ENCODE measurements at places on chromosomes 5 and 9.

GRCh38 chr5:143244990-143245389 lies 158.5 kb downstream of the NR3C1 start:
- no peak for DNase-seq

- DNase-seq, result no peak
These were observed 497.0 kb downstream of the RAB3C start for GRCh38 chr5:59079622-59080620.

- DNase-seq, result no peak
These were observed 74.8 kb downstream of the CETN3 start for GRCh38 chr5:90334741-90335140.

DNA sequence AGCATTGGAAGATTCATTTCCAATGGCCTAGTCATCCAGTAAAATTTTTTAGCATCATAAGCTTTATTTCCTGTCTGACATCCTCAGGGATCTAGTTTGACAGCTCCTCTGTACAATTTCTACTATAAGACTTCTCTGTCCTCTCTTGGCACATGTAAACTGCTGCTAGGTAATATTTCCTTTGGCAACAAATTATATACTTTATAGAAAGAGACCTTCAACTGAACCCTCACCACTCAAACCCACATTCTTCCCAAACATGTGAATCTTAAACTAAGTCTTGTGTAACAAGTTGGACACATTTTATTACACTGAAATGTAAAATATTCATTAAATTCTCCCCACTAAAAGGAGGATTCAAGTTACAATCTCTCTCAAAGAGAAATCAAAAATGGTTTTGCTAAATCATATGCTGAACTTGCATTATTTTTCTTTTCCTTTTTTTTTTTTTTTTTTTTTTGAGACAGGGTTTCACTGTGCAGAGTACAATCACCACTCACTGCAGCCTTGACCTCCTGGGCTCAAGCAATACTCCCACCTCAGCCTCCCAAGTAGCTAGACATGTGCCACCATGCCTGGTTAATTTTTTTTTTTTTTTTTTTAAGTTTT lies 36.9 kb downstream of the SCAI start:
- no peak for DNase-seq

GRCh38 chr5:138778234-138778633 lies 25.0 kb downstream of the CTNNA1 start:
- DNase-seq, result no peak

GRCh38 chr5:138942861-138943260 lies 67.7 kb upstream of the LRRTM2 start:
- DNase-seq, result no peak

GRCh38 chr5:94847019-94847418 lies 228.6 kb downstream of the SLF1 start:
- DNase-seq, result no peak

GRCh38 chr9:76433836-76434235 lies 25.1 kb upstream of the GCNT1 start:
- no peak for DNase-seq

GRCh38 chr9:133942206-133942975 lies 49.7 kb downstream of the VAV2 start:
- DNase-seq, result no peak

DNA sequence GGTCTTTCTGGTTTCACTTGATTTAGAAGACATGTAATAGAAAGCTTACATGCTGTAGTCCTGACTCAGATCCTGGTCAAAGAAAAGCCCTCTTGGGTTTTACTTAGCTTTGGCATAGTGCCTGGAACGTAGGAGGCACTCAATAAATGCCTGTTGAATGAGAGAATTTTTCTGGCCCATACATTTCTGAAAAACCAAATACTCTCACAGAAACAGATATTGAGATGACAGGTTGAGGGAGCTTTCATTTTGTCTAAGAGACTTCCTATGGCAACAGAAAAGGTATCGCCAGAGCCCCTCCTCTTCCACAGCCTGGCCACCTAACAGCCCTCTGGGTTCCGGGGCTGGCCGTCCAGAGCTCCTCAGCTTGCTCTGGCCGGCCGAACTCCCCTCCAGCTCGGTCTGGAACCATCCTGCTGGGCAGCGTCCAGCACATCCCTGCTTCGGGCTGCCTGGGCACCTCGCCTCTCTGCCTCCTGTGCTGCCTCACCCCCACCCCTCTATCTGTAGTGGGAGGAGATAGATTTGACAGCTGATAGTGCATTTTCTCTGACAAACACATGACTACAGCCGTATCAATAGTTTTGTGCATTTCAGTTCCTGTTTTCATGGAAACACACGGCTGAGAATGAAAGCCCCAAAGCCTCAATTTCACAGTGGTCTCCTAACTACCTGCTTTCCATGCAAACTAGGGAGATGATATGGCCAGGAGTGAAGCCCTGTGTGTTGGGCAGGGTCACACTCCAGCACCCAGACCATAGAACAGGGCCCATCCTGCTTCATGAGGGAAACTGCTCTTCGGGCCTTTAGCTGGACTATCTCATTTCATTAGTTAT lies 1.1 kb downstream of the IL4 start:
- DNase-seq, result no peak

GRCh38 chr9:124869986-124870560 lies 8.1 kb downstream of the ARPC5L start:
- DNase-seq, result no peak

DNA sequence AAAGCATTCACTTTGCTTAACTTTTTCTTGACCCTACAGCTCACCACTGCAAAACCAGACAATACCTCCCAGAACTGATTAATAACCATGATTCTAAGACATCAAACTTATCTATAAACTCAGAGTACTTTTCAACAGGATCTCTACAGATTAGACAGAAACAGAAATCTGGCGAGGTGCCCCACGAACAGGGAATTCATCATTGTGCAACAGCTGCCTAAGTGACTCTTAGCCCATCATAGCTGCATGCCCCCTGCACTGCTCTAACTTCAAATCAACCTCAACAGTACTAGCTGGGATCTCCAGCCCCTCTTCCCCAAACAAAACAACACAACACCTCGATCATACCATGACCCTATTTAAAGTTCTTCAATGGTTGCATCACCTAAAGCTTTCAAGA lies 16.1 kb upstream of the COL23A1 start:
- no peak for DNase-seq

DNA sequence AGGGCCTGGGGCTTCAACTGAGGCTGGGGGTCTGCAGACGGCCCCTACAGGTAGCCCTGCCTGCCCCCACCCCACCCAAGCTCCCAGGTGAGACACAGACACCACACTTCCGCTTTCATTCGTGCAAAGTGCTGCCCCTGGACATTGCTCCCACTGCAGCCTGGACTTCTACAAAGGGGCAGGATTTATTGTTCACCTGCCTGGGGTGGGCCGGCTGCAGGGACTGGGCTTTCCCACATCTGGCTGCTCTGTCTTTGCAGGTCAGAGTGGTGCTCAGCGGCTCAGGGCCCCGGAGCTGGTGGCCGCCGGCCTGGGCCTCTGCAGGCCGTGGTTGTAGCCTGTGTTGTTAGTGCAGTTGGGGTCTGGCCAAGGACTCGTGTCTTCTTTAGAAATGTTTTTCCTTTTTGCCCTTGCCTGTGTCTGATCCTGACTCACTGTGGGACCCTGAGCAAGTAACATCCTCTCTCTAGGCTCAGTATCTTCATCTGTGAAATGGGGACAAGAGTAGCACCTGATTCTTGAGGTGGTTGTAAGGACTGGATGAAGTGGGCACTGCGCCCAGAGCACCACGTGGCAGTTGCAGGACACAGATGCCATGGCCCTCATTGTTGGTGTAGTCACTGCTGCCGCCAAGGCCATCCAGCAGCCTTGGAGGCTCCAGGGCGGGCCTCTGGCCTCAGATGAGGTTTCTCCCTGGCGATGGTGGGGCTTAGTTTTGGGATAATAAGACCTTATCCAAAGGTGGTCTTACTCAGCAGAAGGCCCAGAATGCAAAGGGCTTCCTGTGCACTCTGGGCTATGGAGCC lies 143.9 kb downstream of the CACNA1B start:
- no peak for DNase-seq

GRCh38 chr5:92822183-92822582 lies 758.8 kb downstream of the NR2F1-AS1 start:
- no peak for DNase-seq

DNA sequence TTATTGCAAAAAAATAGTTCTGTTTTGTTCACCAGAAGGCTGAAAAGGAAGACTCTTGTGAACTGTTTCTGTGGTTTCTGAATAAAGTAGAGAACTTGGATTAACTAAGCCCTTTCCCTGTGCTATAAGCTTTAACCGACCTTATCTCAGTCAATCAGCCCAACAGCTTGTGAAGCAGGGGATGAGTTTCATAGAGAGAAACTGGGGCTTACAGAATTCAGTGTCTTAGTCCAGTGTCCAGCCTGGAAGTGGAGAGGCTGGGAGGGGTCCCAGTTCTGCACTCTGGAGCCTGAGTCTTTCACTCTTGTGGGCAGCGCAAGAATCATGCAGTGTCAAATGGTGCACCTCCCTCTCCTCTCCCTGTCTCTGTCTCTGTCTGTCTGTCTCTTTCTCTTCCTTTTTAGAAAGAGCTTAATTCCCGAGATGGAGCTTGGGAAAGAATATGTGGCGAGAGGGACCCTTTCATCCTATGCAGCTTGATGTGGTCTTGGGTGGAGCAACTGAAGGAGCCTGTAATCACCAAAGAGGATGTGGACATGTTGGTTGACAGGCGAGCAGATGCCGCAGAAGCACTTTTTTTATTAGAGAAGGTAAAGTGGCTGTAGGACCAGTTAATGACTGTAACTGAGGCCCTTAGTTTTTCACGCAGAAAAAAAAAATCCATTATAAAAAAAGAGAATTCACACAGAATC lies 17.0 kb downstream of the PTPDC1 start:
- no peak for DNase-seq

DNA sequence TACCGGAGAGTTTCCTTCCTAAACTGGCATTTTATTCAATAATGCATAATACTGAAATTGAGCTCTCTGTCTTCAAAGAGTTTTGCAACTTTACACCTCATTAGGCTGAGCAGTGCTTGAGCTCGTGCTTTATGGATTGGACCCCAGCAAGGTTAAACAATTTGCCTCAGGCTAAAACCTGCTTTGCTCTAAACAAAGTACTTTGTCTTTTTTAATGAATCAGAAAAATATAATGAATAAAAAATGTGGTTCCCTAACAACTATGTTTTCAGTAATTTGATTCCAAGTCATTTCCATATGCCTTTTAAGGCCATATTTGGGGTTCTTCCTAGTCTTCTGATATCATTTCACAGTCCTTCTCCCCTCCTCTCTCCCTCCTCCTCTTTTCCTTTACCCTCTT lies 20.0 kb downstream of the ZNF366 start:
- DNase-seq, result no peak

DNA sequence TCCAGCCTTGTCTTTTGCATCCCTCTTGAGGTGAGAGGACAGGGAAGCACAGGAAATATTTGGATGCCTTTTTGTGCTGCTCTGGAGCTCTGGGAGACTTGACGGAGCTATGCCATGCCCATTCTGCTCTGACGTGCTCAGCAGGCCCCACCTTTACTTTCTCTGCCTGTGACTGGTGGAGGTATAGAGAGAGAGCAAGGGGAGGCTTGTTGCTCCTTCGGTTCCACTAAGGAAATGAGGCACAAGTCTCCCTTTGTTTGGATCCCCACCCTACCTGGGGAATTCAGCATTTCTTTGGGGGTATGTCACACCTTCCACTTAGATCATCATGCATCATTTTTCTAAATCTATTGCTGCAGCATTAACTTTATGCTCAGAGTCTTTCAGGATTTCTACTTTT lies 121.8 kb upstream of the CNTLN start:
- no peak for DNase-seq

GRCh38 chr9:69768716-69769115 lies 8.9 kb upstream of the PTAR1 start:
- DNase-seq, result no peak

DNA sequence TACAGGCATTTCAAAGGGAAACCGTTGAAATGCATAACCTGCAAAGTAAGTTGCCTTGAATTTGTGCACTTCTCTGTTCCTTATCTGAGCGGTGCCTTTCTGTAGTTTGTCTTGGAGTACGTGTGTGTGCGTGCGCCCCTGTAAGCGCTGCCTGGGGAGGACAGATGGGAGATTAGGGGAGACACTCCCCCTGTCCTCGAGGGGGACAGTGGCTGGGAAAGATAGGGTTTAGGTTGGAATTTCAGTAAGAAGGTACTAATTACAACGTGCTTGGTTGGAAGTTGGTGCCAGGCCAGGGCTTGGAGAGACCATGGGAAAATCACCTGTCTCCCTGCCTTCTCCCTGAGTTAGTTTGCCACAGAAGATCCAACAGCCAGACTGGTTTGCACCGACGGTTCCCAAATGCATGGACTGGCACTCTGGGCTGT lies 73.2 kb downstream of the PIK3R1 start:
- no peak for DNase-seq

DNA sequence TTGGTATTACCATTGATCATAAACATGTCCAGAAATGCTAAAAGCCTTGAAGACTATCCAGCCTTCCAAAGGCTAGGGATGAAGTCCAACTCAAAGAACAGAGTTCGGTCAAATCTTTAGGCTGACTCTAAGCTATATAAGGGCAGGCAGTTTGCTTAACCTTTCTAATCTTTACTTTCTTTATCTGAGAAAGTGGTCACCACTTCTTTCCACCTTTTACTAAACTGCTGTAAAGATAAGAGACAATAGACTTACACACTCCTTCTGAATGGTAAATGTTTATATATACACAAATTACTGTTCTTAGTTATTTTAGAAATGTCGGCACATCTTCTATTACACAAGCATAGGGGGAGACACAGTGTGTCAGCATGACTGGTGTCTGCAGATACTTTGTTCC lies 100.4 kb downstream of the NREP start:
- DNase-seq, result no peak

GRCh38 chr5:42779083-42779482 lies 22.5 kb downstream of the CCDC152 start:
- no peak for DNase-seq

- no peak for DNase-seq
These were observed 131.7 kb downstream of the UNC13B start for GRCh38 chr9:35293376-35293964.

- DNase-seq, result no peak
These were observed 157.0 kb upstream of the RASA1 start for GRCh38 chr5:87110721-87111120.

DNA sequence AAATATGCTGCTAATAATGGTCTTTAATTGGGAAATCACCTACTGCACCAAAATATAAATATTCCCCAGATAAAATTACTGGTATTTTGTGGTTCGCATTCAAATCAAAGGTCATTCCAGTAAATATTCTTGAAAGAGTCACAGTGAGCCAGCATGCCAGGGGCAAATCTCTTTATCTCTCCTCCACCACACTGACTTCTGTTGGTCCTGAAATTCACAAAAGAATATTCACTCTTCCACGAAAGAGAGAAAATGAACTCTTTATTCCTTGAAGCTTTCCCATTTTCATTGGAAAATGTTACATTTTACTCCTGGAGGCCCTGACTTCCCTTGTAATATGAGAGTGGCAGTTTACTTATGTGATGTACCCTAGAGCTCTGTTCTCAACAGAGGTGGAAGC lies 39.7 kb downstream of the ZNF366 start:
- DNase-seq, result no peak

GRCh38 chr9:107624234-107624948 lies 134.8 kb upstream of the KLF4 start:
- no peak for DNase-seq

DNA sequence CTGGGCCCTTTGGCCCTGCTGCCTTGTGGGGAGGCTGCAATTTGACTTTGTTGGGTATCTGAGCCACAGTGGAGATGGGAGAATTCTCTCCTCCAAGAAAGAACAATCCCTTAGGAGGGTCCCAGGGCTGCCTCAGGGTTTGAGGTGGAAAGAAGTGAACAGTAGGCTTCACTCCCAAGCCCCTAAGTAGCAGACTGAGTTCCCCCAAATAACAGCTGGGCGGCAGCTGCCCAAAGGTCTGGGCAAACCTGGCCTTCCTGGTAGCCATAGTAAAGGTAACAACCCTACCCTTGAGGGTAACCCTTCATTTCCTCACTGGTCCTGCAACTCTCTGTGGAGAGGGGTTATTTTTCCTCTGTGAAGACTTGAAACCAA lies 746 bp downstream of the RGS3 start:
- no peak for DNase-seq

- DNase-seq, result no peak
These were observed 499 bp upstream of the FCHSD1 start for GRCh38 chr5:141651728-141652105.
